ENCODE measurements at places on chromosomes 16 and 17.

- no peak for DNase-seq
Observed at GRCh38 chr16:62213763-62214162, 177.5 kb upstream of the CDH8 start.

GRCh38 chr16:4882000-4882632 is 34.8 kb downstream of the UBN1 start:
- DNase-seq: peak; percentile 50

- no peak for DNase-seq
Observed at GRCh38 chr16:70594569-70594968, 51.8 kb upstream of the IL34 start.

GRCh38 chr17:2959371-2960130 is 103.9 kb downstream of the OR1D5 start:
- no peak for DNase-seq

Data from hepatic stellate cell (primary cell).